A549 (cell line): ENCODE measurements at places on chromosomes 13 and 19. TPM values are rescaled to one million over a fixed set of nuclear protein-coding genes. Genes with fewer than 3 reads are reported as not detected.

TMC4 gene
- polyA plus RNA-seq = 0.85 to 1.5 TPM (median 1.2 TPM) in 3 replicates

CRX gene
- not detected in 3 replicates for polyA plus RNA-seq

FBN3 gene
- polyA plus RNA-seq = not detected in 3 replicates

NPAS1 gene
- 2.3 to 3.5 TPM (median 3.4 TPM) in 3 replicates for polyA plus RNA-seq

ZNF738 gene
- 1.7 to 2.8 TPM (median 2.4 TPM) in 3 replicates for polyA plus RNA-seq

DNA sequence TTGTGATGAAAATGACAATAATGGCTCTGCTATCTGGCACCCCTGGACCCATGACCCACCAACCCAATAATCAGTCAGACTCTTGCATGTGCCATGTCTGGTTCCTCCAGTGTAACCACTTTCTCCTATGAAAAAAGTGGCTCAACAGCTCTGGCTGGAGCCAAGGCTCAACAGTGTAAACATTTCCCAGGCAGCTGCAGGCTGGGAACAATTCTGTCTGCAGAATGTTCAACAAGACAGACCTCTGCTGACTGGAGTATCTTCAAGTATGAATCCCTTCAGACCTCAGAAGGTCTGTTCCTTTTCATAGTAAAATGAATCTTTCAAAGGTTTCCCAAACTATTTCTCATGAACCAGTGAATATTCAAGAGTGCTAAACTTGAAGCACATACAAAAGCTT is 410.1 kb upstream of the HTR2A start:
- DNase-seq = no peak

DNA sequence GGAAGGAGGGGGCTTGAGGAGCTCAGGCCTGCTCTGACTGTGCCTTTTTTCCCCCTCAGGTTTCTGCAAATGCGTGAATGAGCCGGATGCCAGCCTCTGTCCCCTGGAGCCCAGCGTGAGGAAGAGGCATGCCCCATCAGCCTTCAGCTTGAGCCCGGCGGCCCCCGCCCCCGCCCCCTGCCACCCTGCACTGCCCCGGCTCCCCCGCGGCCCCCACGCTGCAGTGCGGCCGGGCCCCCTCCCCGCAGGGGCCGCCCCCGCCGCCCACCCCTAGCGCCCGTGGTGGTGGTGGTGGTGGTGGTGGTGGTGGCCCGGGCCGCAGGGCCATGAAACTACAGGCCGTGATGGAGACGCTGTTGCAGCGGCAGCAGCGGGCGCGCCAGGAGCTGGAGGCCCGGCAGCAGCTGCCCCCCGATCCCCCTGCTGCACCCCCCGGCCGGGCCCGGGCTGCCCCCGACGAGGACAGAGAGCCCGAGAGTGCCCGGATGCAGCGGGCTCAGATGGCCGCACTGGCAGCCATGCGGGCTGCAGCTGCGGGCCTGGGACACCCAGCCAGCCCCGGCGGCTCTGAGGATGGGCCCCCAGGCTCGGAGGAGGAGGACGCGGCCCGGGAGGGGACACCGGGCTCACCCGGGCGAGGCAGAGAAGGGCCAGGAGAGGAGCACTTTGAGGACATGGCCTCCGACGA is 3.5 kb downstream of the ARID3A start:
- DNase-seq = no peak

- DNase-seq = peak; percentile 22
Measured at GRCh38 chr19:33905937-33906577, 109.4 kb downstream of the KCTD15 start.

GRCh38 chr13:20073775-20074174 is 87.1 kb downstream of the GJA3 start:
- no peak for DNase-seq
